HuH-7 (cell line): ENCODE measurements at places on chromosomes 2 and 18.

GRCh38 chr2:169349535-169349934, 12.8 kb downstream of the LRP2 start:
- DNase-seq: no peak

DNA sequence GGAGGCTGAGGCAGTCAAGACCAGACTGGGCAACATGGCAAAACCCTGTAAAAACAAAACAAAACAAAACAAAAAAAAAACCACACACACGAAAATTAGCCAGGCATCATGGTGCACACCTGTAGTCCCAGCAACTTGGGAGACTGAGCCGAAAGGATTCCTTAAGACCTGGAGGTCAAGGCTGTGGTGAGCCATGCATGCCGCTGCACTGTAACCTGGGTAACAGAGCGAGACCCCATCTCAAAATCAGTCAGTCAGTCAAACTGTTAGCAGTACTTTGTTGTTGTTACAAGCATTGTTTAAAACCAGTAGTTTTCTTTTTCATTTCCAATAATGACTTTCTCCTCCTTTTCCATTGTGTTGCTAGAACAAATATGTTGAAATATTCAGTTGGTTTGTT, 21.7 kb downstream of the EPB41L5 start:
- no peak for DNase-seq

GRCh38 chr18:37225279-37225678, 340.3 kb downstream of the CELF4 start:
- no peak for DNase-seq

DNA sequence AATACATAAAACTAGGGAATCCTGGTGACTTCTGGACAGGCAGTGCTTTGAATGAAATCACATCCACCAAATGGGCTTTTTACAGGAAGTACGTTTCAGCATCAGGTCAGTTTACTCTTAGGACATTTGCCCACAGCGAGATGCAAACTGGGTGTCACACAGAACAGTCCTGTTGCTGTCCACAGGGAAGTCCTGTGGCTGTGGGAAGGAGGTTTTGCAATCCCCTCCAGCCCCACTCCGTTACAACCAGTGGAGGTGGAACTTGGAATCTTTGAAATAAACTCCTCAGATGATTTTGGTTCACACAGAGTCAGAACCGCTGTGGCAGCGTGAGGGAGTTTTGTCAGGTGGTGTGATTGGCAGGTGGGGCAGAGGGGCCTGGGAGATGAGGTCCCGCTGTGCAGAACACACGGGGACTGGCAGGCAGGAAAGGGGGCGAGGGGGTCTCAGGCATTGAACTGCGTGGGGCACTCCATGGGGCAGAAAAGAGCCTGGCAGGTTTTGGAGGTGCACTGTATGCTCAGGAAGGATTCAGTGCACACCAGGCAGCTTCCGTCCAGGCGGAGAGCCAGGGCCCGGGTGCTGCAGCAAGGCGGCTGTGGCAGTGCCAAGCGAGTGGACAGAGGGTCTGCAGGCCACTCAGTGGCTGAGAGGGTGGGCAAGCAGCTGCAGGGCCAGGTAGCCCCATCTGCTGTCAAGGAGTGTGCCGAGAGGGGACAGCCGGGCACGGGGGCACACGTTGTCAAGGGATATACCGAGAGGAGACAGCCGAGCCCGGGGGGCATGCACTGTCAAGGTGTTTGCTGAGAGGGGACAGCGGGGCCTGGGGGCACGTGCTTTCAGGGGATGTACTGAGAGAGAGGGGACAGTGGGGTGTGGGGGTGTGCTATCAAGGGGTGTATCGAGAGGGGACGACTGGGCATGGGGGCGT, 148.7 kb downstream of the LDLRAD4 start:
- DNase-seq: no peak

DNA sequence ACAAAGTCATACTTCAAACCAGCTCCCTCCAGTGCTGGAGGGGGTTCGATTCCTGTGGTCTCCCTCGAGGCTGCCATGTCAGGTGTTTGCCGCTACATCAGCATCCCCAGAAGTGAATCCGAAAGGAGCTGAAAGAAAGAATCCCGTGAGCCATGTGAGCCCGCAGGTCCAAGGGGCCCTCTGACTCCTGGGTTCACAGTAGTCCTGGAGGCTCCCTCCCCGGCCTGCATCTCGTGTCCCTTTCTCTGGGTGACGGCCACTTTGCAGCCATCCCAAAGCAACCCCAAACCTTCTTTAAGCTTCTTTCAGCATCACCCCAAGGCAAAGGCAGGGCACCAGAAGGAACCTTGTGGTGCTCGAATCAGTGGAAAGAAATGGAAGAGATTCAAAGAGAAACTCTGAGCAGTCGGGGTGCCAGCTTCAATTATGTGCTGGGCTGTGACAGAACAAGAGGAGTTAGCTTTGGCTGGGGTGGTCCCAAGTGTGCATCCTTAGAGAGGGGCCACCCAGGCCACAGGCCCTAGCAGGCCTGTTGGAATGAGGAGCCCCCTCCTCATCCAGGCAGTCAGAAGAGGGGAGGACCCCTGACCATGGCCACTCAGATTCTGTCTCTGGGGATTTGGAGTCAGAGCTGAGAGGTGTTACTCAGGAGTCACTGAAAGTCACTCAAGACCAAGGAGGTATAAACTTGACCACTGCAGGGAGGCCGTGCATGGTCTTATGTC, 59.7 kb downstream of the CIB4 start:
- DNase-seq: no peak

DNA sequence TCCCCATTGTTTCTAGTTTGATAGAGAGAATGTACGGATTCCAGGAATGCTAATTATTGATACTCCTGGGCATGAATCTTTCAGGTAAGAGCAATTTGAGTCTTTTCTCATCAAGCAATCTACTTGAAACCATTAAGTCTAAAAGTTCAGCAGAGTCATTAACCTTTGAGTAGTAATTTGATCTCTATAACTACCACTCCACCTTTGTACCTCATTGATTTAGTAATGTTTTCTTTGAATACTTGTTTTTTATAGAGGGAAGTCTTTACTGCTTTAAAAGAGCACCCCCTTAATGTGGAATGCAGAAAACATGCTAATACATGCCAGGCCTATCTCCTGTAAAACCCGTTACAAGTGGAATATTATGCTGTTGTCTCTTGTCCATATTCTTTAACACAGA, 45.0 kb downstream of the EIF5B start:
- no peak for DNase-seq

- DNase-seq: no peak
These were observed 608 bp downstream of the PHOSPHO2 start for GRCh38 chr2:169694894-169695260.

DNA sequence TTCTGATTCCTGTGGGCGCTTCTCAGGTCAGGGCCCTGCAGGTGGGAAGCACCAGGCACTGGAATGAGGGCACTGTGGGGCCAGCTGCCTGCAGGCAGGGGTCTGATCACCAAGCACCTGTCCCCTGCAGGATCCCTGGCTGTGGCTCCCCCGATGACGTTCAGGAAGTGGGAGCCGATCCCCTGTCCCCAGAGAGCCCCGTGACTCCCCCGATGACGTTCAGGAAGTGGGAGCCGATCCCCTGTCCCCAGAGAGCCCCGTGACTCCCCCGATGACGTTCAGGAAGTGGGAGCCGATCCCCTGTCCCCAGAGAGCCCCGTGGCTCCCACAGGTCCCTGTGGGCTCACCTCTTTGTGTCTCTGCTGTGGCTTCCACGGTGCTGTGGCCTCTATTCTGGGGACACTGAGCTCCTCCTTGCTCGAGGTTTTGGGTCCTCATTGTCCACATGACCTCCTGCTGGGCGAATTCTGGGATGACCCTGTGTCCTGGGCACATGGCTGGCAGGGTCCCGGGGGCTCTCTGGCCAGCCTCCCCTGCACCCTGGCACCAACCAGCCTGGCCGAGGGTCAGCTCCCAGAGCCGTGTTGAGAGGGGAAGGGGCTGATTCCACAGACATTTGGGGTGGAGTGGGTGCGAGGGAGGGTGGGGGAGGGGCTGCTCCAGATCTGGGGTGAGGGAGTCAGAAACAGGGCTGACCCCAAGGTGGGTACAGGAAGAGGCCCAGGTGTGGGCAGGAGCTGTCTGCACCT, 4.8 kb downstream of the NEU4 start:
- DNase-seq: no peak
